Amygdala (tissue), 56 donors: ENCODE measurements at places on chromosomes 11 and 22.
A peak's percentile ranks its signal among the peaks of the same experiment; 100 is the strongest.

DNA sequence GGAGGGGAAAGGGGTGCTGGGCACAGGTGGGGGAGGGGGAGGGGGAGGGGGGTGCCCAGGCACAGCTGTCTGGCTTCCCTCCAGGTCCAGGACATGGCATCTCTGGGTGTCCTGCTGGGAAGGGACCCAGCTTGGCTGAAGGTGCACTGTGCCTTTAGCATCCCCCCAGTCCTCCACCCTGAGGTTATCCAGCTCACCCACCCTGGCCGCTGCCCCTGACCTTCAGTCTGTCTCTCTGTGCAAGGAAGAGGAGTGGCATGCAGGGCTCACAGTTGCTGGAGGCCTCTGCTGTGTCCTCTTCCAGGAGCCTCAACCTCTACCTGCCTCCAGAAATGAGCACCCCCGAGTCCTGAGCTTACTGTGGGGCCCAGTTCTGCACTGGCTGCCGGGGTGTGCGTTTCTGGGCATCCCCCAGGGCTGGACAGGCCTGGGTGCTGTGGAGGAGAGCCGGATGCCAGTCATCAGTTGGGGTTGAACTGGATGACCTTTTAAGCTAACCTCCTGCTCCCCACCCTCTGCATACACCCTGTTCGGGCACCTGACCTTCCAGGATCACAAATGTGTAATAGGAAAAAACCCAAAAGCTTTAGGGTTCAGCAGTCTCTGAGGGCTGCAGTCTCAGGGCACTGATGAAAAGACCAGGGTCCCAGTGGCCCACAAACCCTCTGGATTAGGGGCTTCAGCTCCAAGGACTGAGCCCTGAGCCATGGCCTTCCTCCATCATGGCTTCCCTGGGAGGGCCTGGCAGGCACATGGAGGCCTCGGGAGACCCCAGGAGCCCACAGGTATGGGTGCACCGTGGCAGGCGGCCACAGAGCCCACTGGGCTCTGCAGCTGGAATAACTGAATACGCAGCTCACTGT, 9.6 kb upstream of the CTSD start:
- no peak for DNase-seq

DNA sequence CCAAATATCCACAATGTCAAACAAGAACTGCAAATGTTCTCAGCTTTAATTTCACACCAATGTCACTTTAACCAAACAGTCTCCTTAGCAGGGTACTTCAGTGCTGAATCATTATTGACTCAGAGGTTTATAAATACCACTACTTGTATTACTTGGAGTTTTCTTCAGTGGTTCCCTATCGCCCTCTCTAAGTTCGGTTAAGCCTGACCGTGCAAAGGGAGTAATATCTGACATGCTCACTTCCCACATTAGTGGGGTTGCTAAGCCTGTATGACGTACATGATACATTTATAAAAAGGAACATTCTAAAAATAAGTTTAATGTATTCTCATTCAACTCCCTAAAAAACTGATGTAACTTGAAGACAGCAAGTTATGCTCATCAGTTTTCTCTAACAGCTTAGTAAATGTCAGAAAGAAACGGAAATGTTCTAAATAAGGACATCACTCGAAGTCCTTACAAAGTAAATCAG, 93.1 kb upstream of the ZC3H12C start:
- DNase-seq: no peak

DNA sequence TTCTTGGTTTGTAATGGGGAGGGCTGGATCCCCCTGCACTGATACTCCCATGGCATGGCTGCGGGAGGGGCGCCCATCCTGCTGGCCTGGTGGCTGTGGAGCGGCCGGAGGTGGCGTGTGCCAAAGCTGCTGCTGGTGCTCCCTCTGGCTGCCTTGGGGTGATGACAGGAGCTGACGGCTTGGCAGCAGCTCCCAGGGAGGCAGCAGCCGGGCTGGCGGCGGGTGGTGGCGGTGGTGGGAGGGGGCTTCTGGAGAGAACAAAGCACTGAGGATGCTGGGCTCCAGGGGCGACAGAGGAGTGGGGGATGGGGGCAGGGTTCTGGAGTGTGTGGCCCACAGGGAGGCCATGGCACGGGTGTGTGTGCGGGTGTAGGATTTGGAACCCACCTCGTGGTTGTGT, 11.4 kb upstream of the MPPED1 start:
- no peak for DNase-seq

GRCh38 chr11:554428-555226, 5.9 kb downstream of the LMNTD2 start:
- DNase-seq: peak; percentile 18

GRCh38 chr11:61791737-61792309, 576 bp downstream of the TMEM258 start:
- DNase-seq: peak; percentile 88

DNA sequence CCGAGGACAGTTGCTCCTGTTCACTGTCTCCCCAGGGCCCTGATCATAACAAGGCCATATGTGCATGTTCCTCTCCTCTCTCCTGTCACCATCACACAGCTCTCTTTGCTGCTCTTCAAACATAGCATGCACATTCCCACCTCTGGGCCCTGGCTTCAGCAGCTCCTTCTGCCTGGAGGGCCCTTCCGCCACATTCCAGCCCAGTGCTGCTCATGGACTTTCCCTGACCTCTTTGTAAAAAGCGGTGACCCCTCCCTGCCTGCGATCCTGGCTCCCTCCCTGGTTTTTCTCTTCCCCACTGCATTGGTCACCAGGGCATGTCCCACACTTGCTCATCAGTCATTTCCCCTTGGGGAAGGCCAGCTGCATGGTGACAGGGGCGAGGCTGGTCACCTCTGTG, 98.2 kb downstream of the MYO18B start:
- DNase-seq: no peak

GRCh38 chr11:17313349-17314231, 37.1 kb downstream of the NUCB2 start:
- no peak for DNase-seq
